ENCODE measurements at places on chromosomes 7 and 10.
A peak's percentile ranks its signal among the peaks of the same experiment; 100 is the strongest.

DNA sequence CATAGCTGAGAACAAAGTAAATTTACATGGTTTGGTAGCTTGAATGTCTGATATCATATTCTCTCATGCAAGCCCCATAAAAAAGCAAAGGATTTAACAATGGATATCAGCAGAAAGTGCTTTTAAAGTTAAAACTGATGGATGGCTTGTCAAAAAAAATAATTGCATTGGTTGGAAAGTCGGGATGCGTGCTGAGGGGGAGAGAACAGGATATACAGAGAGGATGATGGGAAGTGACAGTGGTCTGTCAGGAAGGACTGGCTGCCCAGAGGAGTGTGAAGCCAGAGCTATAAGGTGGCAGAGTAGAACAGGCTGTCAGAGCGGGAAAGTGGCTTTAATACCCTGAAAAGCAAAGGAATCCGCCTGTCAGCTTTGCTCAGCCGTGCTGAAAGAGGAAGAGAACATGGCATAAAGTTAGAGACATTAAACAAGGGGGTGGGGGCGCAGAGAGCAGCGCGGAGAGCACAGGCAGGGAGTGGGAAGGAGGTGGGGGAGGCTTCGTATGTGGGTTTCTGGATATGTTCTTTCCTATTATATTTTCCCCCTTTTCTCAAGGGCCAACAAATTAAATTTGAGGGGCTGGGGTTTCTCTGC lies 493.0 kb downstream of the LRMDA start:
- DNase-seq, result no peak

DNA sequence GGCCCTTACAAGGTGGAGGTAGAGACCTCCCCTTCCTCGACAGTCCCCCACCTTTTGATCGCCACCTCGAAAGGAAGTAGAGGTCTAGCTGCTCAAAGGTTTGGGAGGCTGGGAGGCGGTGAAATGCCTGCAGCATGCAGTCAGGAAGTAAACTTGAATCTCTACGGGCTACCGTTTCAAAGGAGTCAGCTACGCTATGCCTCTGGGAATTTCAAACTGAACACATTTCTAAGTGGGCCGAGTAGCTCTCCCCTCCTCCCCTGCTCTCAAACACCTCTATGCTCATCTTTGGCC lies 68.0 kb downstream of the CXCL12 start:
- no peak for DNase-seq

- DNase-seq, result no peak
Observed at GRCh38 chr7:14855033-14855794, 47.3 kb downstream of the DGKB start.

GRCh38 chr7:119761776-119762175 lies 511.2 kb upstream of the KCND2 start:
- DNase-seq, result no peak

DNA sequence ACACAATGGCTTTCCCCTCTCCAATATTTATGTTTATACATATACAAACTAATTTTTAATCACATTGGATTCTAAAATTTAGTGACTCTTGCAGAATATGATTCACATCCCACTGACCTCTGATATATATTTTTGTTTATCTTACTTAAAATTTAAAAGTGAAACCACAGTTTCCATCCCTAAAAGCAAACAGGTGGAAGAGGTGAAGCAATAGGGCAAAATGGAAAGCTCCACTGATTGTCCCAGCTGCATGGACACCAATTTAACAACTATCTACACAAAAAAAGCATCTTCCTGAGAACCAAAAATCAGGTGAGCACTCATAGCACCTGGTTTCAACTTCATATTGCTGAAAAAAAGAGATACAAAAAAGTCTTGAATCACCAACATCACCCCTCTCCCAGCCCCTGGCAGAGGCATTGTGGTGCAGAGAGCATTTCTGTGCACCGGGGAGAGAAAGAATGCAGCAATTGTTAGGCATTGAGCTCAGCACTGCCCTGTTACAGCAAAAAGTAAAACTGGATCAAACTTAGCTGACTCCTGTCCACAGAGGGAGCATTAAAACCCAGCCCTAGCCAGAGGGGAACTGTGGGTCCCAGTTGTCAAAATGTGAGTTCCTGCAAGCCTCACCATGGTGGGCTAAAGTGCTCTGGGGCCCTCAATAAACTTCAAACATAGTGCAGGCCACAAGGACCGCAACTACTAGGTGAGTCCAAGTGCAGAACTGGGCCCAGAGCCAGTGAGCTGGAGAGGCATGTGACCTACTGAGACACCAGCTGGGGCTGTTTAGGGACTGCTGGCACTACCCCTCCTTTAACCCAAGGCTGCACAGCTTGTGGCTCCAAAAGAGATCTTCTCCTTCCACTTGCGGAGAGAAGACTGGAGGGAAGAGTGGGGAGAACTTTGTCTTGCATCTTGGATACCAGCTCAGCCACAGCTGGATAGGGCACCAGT lies 92.1 kb downstream of the SIRT1 start:
- no peak for DNase-seq

DNA sequence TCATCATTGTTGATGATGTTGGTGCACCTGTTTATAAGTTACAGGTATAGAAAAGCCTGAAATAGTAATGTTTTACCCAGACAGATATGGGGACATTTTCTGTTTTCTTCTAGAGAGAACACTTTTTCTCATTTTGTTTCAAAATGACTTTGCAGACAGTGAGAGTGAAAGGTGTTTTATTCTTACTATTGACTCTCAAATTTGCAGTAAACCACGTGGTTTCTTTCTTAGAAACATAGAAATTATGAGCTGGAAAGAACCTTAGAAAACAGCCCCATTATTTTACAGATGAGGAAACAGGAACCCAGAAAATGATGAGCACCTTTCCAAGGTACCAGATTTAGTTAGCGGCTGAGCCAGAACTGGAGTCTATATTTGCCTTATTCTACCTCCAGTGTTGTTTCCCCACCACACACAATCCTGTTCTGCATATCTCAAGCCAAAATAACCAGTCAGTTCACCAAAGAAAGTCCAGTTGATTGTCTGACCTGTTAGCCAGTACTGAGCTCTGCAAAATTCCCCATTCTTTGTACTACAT lies 138.9 kb upstream of the AHR start:
- DNase-seq, result no peak

DNA sequence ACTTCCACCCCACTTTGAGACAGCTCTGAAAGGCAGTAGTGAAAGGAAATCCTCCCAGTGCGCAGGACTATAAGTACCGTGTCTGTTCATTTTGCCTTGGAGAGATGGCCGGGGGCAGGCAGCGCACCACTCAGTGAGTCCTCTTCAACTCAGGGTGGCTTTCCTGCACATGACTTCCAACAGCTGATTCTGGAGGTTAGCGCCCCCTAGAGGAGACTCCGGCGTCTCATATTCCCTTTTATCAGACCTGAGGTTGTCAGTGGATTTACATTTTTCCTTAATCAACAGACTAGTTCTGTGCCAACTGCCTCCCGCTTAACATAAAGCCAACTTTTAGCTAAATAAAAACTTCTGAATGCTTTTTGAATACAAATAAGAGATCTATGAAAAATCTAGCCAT lies 101.0 kb downstream of the HERPUD2 start:
- DNase-seq, result no peak

- no peak for DNase-seq
Observed at GRCh38 chr7:106201164-106201563, 83.6 kb downstream of the NAMPT start.

DNA sequence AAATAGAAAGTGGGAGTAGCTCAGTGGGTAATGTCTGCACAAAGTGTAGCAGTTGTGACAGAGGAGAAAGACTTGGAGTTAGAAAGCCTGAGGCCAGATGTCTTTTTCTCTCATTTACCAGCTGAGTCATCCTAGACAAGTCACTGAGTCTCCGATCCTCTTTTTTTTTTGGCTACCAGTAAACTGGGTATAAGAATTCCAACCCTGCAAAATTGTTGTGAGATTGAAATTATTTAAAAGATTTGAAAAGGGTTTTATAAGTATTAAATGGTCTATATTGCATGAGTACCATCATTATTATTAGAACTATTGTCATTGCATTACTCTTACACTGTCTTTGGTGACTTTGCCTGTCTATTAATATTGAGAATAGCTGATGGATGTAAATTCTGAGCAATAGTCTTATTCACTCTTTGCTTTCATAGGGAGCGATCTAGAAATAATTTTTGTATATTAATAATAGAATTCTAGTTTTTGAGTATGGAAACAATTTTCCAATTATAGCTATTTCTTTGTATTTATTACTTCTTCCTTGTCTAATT lies 74.0 kb downstream of the ARID5B start:
- DNase-seq, result no peak

DNA sequence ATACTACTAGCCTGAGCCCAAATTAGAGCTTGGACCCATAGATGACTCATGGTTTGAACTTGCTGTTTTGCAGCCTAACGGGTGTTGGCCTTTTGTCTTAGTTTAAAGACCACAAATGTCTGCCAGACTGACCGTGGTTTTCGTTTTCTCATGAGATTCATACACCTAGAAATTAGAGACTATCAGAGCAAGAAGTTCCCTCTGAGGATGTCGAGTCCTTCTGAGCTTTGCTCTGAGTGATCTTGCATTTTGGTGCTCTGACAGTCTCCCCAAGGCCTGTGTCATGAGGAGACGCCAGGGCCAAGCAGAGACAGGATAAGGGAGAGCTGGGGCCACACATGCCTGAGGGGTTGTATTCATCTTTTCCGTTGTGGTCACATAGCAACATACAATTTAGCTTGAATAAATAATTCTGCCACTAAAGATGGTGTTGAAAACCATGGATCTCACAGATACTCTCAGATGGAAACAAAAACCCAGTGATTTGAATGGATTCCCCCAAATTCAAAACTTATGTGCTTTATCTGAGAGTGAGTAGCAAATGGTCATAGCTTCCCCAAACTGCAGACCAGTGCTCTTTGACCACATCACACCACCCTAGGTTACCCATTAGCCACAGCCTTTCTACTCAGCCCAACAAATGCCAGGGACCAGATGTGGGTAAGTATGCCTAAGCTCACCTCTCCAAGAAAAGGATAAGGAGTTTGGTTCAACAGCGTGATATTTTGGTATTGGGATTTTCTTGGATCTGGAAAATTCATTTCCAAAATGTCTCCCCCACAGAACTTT lies 762.0 kb upstream of the IGFBP3 start:
- DNase-seq, result no peak

- DNase-seq, result no peak
Observed at GRCh38 chr7:91137153-91137787, 127.0 kb upstream of the FZD1 start.

GRCh38 chr7:69568266-69568665 lies 30.0 kb upstream of the AUTS2 start:
- no peak for DNase-seq

DNA sequence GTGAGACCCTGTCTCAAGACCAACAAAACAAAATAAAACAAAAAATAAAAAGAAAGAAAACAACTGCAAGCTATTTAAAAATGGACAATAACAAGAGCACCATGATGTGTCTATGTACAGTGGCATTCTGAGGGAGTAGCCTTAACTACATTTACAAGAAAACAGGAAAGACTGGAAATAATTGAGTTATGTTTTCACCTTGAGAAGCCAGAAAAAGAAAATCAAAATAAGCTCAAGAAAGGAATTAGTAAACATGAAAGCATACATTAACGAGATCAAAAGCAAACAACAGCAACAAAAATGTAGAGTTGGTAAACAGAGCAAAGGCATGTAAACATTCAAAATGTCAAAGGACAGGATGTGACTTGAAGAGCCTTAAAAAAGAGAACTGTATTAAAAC lies 36.7 kb downstream of the TEX36 start:
- no peak for DNase-seq

- no peak for DNase-seq
Observed at GRCh38 chr10:31123946-31124345, 92.3 kb upstream of the ZNF438 start.

GRCh38 chr7:70477036-70478010 lies 654.6 kb upstream of the GALNT17 start:
- no peak for DNase-seq

GRCh38 chr10:78634835-78635234 lies 433.9 kb upstream of the ZMIZ1 start:
- DNase-seq, result no peak

DNA sequence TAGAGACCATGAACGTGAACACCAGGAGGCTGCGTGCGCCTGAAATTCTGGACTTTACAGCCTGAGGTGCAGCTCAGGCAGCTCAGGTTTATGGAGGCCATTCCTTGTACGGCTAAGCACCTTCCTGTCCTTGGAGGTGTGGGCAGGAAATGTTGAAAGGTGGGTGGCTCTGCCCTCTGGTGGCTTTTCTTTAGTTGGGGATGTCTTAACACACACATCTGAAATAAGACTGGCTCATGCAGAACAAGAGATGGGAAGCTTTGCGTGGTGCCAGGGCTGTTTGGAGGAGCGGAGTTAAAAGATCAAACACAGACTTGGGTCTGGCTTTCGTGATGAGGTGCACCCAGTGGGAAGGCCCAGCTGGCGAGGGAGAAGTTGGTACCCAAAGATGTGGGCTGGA lies 64.1 kb downstream of the DOCK1 start:
- no peak for DNase-seq

GRCh38 chr7:155279787-155280445 lies 17.8 kb upstream of the INSIG1 start:
- DNase-seq, result no peak

DNA sequence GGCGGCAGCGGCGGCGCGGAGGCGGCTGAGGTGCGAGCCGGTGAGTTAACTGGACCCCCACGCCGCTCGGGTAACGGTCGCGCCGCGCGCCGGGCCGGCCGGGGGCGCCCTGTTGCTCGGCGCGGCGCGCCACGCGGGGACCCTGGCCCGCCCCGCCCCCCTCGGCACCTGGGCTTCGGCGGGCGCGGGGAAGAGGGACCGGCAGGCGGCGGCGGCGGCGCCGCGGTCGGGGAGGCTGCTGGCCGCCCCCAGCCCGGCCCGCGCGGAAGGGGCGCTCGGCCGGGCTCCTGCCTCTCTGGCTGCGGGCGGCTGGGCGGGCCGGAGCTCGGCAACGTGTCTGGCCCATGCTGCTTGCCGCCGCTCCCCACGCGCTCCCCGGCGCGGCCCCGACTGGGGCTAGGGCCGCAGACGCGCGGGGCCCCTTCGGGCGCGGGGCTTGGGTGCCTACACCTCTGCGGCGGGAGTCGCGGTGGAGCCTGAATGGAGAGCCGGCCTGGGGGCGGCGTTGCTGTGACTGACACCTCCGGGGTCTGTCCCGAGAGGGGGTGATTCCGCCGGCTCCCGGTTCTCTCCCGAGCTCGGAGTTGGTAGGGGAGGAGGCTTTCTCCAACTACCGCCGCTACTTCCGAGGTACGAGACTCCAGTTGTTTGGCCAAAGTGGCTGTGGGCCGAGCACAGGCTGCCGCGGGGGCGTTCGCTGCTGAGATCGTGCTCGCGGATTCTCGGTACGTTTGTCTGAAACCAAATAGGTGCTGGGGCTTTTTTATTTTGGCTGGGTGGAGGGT lies 494 bp downstream of the PALS2 start:
- peak; percentile 26 for DNase-seq

GRCh38 chr7:37516664-37517063 lies 68.0 kb upstream of the ELMO1 start:
- no peak for DNase-seq
